Osteocyte (in vitro differentiated cells): ENCODE measurements at places on chromosomes 12 and 14. TPM values are rescaled to one million over a fixed set of nuclear protein-coding genes. Genes with fewer than 3 reads are reported as not detected.

DNA sequence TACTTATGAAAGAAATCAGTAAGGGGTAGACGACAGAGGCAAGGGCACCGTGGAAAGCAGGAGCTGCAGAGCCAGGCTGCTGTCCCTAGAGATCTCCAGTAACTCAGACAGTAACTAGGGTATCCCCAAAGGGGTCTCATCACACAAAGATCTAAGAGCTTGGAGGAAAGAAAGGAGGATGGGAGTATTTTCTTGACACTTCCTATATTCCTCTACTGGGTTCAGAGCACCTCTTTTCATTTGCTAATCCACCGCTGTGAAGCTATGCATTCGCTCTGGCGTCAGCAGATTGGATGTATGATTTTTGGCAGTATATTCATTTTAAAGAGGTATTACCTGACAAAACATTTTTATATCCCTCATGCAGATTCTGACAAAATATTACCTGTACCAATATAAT, 12.6 kb downstream of the USP44 start:
- H3K27me3 ChIP-seq: peaks cover 25% of the 10 kb centered on the region
- peaks cover 2% of the 10 kb centered on the region for H3K4me1 ChIP-seq
- no peak overlapping the region for H3K4me3 ChIP-seq
- H3K36me3 ChIP-seq: no peaks in the 10 kb centered on the region
- H3K27ac ChIP-seq: no peak overlapping the region

GRCh38 chr14:76953311-76953945, 75.1 kb downstream of the IRF2BPL start:
- H3K27ac ChIP-seq: peak overlapping the region; percentile 95
- peak overlapping the region; percentile 56 for H3K4me3 ChIP-seq
- peaks cover 86% of the 10 kb centered on the region for H3K4me1 ChIP-seq
- no peaks in the 10 kb centered on the region for H3K36me3 ChIP-seq

Gene NEUROD4
- total RNA-seq: not detected in 2 replicates

DNA sequence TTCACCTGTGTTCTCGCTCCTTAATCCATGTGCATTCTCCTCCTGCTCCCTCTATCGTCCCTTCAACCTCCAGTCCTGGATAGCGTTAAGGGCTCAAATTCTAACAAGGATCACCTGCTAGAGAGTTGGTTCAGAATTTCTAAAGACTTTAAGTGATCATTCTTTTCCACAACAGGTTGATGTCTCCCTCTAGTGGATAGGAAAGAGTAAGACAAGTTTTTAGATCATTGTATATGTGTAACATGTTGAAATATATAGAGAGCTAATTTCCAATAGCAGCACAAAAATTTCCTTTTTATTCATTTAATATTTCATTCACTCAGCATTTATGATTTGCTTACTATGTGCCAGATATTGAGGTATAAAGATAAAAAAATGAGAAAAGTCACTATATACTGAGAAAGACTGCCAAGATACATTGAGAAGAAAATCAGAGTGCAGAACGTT, 9.3 kb upstream of the ESR2 start:
- H3K27me3 ChIP-seq: peaks cover 15% of the 10 kb centered on the region
- no peaks in the 10 kb centered on the region for H3K36me3 ChIP-seq
- DNase-seq: no peak
- H3K4me1 ChIP-seq: no peaks in the 10 kb centered on the region
- no peak overlapping the region for H3K27ac ChIP-seq

Gene SCNN1A
- total RNA-seq: 2.5 and 3.2 TPM in 2 replicates

Gene GPR65
- not detected in 2 replicates for total RNA-seq

DNA sequence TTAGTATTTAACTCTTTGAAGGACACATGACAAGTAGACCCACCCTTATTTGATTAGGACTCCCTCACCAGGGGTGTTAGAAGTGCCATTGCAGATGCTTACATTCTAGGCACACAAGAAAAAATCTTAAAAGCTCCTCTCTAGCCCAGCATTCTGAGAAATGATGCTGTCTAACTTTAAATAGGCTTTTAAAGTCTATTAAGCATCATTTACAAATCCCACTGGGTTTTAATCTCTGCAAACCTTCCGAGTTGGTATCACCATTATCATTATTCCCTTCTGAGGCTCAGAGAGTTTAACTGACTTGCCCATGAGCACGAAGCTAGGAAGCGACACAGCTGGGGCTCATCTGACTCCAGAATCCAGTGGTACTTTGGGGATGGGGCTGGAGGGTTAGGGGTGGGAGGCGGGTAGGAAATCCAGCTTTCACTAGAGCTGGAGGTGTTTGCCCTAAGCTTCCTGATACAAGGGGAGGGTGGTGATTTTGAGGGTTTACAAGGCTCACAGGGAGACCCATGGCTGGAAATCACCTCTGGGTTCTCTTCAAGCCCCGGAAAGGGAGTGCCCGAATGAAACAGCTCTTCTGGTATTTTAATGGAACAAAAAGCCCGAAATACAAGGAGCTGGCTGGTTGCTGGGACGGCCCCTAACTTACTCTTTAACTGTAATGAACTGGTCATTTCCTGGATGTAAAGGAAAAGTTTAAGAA, 109.2 kb upstream of the FUT8 start:
- H3K27me3 ChIP-seq: no peaks in the 10 kb centered on the region
- H3K36me3 ChIP-seq: no peaks in the 10 kb centered on the region
- H3K4me1 ChIP-seq: no peaks in the 10 kb centered on the region
- no peak overlapping the region for H3K4me3 ChIP-seq
- no peak overlapping the region for H3K27ac ChIP-seq

- H3K27me3 ChIP-seq: peaks cover 13% of the 10 kb centered on the region
- no peak overlapping the region for H3K4me3 ChIP-seq
- no peaks in the 10 kb centered on the region for H3K36me3 ChIP-seq
- no peak overlapping the region for H3K27ac ChIP-seq
Observed at GRCh38 chr14:69941768-69942742, 62.8 kb downstream of the SMOC1 start.

DNA sequence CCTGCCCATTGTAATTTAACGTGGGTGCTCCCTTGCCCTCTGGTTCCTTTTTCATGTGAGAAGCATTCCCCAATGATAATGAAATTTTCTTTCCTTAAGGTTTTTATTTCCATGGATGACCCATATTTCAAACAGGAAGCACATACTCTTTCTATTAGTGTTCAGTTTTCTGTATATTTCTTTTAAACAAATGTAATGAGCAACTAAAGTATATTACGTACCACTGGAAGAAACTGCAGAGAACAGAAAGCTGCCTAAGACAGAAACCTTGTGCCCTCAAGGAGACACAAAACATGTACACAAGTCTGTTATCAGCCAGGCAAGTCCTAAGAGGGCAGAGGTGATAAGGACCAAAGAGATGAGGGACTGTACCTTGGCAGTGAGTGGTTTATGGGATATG, 414.9 kb downstream of the ETNK1 start:
- H3K27ac ChIP-seq: no peak overlapping the region
- H3K27me3 ChIP-seq: peaks cover 3% of the 10 kb centered on the region
- H3K4me3 ChIP-seq: no peak overlapping the region
- H3K4me1 ChIP-seq: peaks cover 10% of the 10 kb centered on the region

GRCh38 chr12:22217556-22217955, 117.0 kb downstream of the ST8SIA1 start:
- H3K27ac ChIP-seq: no peak overlapping the region
- no peak for DNase-seq
- H3K4me1 ChIP-seq: peaks cover 10% of the 10 kb centered on the region
- no peaks in the 10 kb centered on the region for H3K27me3 ChIP-seq
- peaks cover 2% of the 10 kb centered on the region for H3K36me3 ChIP-seq
